T-helper 2 cell (primary cell): ENCODE measurements at places on chromosomes 5 and 9.

DNA sequence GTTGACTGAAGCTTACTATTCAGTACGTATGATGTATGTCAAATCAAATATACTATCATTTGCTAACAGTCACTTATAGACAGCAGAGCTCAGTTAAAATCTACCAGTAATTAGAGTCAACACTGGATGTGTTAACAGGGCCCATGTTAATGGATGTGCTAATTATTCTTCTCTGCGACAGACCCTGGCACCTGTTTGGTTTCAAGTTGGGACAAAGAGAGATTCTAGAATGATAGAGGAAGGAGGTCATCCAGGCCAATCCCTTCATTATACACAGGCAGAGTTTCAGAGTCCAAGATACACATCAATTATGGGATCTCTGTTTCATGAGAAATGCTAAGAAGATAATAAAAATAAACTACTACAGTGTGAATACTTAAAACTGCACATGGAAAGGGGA, 615.0 kb downstream of the ZNF608 start:
- no peak for DNase-seq

- DNase-seq, result no peak
Observed at GRCh38 chr9:129586245-129586644, 34.7 kb downstream of the C9orf50 start.

- peak; percentile 60 for DNase-seq
Observed at GRCh38 chr9:37531699-37532098, 44.5 kb downstream of the FBXO10 start.

DNA sequence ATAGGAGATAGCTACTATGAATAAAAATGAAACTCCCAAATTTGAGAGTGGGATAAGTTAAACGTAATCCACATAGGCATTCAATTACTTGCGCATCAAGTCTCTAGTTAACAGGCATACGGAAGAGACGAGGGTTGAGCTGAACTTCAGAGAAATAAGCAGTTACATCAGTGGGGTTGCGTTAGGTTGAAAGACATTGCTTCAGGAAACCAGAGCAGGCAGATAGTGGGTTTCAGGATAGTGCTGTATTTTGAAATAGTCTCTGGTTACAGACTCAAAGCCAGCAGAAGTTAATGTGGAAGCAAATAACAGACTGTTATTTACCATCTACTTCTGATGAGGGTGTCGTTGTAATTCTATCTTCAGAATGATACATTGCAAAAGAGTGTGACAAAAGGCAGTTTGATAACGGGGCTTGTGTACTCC, 533.4 kb downstream of the PDE4D start:
- DNase-seq, result no peak

GRCh38 chr5:53438486-53439472, 41.6 kb upstream of the FST start:
- DNase-seq, result no peak

- DNase-seq, result no peak
Observed at GRCh38 chr9:123454361-123454760, 98.4 kb downstream of the CRB2 start.

GRCh38 chr5:57841676-57842363, 359.2 kb upstream of the ACTBL2 start:
- DNase-seq, result no peak

- no peak for DNase-seq
Observed at GRCh38 chr9:136411378-136411777, 920 bp downstream of the PMPCA start.

GRCh38 chr9:37010180-37010579, 23.9 kb downstream of the PAX5 start:
- DNase-seq, result no peak

DNA sequence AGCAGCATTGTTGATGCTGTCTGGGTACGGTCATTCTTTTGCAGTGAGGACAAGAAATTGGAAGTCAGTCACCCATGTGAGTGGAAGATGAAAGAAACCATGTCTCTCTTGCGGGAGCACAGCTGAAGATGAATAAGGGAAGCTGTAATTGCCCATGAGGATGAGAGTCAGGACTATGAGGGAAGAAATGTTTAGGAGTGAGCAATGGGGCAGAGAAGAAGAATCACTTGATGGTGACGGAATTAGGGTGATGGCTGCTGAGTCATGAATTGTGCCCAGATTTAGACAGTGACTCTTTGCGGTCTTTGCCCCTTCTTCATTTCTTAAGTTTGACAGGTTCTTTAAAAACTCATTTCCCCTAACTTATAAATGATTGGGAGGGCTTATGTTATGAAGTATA, 183.3 kb downstream of the MAST4 start:
- no peak for DNase-seq

- no peak for DNase-seq
Observed at GRCh38 chr5:127007522-127007921, 22.8 kb downstream of the MARCHF3 start.

- DNase-seq, result no peak
Observed at GRCh38 chr5:181283347-181283746, 22.4 kb upstream of the TRIM52 start.

DNA sequence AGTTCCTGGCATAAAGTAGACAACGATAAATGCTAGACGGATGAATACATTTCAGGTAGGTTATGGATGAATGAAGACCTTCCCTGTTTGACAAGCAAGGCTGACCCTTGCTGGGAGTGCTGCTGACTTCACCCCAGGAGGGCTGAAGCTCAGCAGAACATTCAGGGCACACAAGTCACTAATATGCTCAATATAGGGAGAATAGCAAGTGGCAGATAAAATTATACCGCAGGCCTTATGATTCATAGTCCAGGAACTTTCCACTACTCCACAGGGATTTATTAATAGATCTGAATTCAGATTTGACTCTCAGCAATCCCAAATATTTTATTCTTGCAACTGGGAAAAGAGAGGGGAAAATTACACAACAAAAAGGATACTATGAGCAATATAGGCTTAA, 38.2 kb upstream of the GRAMD2B start:
- DNase-seq, result no peak

DNA sequence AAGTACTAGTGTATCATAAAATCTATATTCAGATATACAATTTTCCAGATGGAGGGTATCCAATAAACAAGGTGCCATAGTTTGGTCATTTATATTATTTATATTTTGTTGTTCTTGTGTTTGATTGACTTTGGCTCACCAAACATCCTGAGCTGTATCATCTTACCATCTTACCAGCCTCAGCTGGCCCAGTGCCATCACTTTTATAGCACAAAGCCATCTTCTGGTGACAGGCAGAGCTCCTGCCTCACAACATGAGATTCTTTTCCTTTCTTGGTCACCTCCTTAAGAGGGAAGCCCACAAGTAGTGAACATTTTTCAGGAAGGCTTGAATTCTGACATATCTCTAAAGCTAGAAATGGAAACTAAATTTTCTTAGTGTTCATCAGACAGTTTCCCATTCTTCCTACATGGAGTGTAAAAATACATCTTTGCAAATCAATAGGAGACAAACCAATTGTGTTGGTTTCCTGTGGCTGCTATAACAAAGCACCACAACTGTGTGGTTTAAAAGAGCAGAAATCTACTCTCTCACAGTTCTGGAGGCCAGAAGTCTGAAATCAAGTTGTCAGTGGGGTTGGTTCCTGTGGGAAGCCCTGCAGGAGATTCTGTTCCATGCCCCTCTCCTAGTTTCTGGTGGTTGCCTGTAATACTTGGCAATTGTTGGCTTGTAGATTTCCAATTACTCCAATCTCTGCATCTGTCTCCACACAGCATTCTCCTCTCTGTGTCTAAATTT, 341.8 kb downstream of the MAN2A1 start:
- DNase-seq, result peak; percentile 27

DNA sequence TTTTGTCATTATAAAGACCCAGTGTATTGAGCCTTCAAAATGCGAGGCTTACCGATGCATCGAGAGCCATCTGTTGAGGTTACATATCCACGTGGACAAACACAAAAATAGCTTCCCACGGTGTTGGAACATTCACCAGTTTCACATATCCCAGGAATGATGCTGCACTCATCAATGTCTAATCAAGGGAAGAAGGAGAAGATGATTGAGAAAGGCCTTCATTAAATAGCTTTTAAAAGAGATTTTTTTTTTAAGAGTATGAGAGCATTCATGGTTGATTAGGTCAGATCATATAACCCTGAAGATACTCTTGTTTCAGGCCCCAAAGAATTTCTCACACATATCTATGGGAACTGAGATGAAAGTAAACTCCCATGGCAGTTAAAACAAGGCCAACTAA, 129.4 kb downstream of the FBN2 start:
- DNase-seq, result no peak

DNA sequence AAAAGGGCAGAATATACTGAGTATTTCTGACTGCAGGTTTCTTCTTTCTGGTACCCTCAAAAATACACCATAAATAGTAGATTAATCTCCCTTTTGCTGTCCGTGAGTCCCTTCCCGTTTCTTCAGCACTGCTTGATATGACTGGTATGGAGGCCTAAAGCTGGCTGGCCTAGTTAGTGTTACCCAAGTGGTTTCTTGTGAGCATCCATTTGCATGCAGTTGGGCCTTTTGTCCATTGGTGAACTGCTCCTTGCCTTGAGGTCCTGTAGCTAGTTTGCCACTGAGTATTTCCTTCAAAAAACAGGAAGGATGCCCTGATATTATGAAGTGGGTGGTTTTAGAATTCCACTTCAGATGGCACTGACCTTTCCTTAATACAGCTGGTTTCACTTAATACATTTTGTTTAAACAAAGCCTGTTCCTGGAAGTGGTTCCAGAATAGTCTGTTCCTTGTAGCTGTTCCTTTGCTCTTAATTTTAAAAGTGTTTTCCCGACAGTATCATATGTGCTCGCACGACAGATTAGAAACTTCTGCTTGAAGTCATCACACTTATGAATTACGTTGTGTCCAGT, 40.0 kb upstream of the ABL1 start:
- no peak for DNase-seq
